ENCODE measurements at places on chromosomes 4 and X.

GRCh38 chrX:40877887-40878286 is 142.5 kb upstream of the MED14 start:
- no peak for DNase-seq

GRCh38 chrX:132622130-132622529 is 133.3 kb upstream of the MBNL3 start:
- DNase-seq = peak; percentile 45

GRCh38 chr4:33831442-33832066 is 2412.8 kb downstream of the ARAP2 start:
- DNase-seq = no peak

- DNase-seq = no peak
Observed at GRCh38 chrX:12895866-12896265, 10.6 kb upstream of the TLR8 start.

DNA sequence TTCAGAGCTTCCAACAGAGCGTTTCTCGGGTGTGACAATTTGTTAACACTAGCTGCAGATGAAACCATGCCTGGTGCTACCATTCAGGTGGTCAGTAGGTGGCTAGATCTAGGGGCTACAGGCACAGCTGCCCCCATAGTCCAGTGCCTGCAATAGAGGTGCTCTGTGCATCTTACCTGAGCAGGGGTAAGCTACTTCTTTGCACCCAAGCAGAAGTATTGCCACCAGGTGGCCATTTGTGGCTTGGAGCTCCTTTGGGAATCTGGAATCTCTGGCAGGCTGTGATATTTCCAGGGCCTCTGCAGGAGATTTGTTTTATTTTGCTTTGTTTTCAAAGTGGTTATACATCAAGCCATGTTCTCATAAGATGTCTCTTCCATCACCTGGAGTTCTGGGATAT is 170.7 kb upstream of the PUDP start:
- DNase-seq = no peak

DNA sequence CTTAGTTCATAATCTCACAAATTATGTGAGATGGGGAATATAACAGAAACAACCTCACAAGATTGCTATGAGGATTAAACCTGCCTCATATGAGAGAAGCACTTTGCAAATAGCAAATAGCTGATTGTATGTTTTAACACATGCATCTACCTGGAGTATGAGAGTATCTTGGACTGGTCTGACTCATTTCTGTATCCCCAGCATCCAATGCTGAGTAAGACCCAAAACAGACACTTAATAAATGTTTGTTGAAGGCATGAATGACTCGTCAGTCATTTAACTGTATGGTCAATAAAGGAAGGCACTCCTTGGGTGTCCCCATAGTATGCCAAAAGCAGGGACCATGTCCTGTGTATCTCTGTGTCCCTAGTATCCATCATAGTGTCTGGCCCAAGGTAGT is 350.9 kb upstream of the F9 start:
- DNase-seq = no peak

DNA sequence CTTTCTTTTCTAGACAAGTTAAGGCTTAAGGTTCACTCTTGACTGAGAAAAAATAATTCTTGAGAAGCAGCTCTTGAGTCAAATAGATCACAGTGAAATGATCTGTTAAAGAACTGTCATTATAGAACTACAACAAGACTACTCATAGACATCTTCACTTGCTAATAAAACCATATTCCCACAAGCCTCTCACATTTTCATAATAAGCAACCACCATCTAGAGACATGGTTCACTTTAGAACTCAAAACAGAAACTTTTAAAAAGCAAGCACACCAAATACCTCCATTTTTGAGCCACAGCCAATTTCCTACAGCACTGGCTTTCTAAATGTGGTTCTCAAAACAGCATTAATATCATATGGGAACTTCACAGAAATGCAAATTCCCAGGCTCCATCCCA is 309.5 kb downstream of the TMA16 start:
- no peak for DNase-seq

DNA sequence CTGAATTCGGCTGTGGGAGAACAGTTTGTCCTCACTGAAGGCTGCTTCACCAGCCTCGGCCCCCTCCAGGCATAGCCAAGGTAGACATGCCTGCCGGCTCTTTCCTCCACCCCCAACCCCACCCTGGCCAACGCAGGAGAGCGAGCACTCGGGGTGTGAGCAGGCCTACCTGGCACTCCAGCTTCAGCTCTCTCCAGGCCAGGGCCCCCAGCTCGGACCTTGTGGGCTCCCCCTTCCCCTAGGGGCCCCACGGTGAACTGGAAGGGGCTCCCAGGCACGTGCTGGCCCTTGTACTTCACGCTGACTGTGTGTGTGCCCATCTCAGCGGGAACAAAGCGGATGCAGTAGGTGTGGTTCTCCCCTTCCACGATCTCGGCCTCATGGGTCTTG is 22.4 kb downstream of the FLNA start:
- no peak for DNase-seq

GRCh38 chr4:87805971-87806370 is 6.6 kb downstream of the IBSP start:
- DNase-seq = no peak

DNA sequence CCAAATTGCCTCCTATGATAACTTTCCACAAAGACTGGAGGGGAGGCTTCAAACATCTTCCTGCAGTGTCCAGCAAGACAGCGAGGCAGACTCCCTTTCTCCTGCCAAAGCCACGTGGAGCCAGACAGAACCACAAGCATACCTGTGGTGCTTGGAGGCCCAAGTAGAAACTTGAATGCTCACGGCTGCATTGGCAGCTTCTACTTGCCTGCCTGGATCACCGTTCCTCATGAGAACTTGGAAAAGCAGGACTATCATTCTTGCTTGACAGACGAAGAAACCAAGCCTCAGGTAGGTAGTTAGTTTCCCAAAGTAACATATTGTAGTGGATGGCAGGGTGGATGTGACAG is 216.3 kb upstream of the SFRP2 start:
- DNase-seq = no peak

- no peak for DNase-seq
Observed at GRCh38 chr4:2083826-2084160, 24.7 kb downstream of the NAT8L start.

- DNase-seq = no peak
Observed at GRCh38 chr4:112944006-112944405, 105.4 kb upstream of the ANK2 start.

- DNase-seq = no peak
Observed at GRCh38 chr4:151626751-151627150, 134.1 kb downstream of the GATB start.

GRCh38 chrX:134782796-134783195 is 124.5 kb upstream of the PLAC1 start:
- DNase-seq = no peak

DNA sequence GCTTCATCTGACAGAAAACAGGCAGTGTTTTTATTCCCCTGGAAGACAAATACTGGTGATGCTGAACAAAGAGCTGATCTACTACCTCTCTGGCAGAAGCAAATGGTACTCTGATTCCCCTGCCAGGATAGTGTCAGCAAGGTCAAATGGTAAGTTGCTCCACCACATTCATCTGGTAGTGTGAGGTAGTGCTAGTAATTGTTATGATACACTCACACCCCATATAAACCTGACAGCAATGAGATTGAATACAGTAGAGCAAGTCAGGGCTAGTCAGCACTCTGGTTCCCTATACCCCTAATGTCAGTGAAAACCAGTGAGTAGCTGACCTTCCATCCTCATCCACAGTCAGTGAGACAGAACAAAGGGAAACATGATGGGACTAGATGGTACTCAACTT is 3.4 kb upstream of the SPIN4 start:
- DNase-seq = no peak

DNA sequence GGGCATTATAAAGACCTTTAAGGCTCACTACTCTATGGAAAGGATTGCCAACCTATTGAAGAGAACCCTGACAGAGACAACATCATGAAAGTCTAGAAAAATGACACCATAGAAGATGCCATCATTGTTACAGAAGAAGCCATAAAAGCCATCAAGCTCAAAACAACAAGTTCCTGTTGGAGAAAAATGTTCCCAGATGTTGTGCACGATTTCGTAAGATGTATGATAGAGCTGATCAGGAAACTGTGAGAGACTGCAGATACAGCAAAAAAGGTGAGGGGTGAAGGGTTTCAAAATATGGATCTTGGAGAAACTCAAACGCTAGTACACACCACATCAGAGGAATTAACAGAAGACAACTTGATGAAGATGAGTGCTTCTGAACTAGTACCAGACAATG is 53.3 kb downstream of the WDFY3 start:
- DNase-seq = no peak

- DNase-seq = peak; percentile 73
Observed at GRCh38 chr4:53962516-53963225, 101.7 kb downstream of the CHIC2 start.

- no peak for DNase-seq
Observed at GRCh38 chr4:48681856-48682255, 98.2 kb downstream of the FRYL start.

DNA sequence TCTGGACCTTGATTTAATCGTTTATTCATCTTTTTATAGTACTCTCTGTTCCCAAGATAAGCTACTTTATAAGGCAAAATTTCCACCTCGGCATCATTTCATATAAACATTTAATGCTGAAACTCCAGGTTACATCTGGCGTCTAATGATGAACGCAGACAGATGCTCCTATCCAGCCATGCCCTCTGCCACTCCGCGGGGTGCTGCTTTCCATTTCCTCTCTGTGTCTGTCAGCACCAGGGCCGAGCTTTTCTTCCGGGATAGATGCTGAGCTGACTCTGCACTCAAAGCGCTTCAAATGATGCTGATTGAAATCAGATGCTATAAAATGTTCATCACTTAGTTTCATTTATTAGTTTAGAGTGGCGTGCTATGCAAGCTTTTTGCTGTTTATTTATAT is 80.5 kb upstream of the HELT start:
- peak; percentile 4 for DNase-seq

- DNase-seq = no peak
Observed at GRCh38 chr4:143598816-143599215, 85.3 kb downstream of the SMARCA5 start.

GRCh38 chr4:24705016-24705753 is 90.2 kb upstream of the SOD3 start:
- no peak for DNase-seq

DNA sequence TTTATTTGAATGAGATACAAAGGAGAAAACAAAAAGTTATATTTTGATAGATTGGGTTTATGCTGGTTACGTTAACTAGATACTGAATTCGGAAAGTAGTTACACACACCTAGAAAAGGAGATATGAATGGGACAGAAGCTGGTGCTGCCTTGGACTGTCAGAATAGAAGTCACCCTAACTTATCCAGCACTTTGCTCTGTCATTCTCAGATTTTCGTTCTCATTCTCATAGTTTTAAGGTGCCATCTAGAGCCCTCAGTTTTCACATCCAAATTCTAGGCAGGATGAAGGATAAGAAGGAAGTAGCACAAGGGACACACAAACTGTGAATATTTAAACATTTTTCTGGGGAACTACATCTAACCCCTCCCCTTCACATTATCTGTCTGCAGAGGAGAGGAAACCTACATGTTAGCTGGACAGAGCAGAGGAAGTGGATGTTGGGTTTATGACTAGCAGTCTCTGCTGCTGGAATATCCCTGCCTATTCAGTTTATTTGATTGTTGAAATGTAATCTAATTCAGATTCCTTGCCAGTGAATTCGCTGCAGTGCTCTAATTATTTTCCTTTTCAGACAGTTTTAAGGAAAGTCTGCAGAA is 521.9 kb downstream of the FAT4 start:
- no peak for DNase-seq

- DNase-seq = no peak
Observed at GRCh38 chr4:22097596-22097995, 149.0 kb upstream of the KCNIP4 start.

GRCh38 chr4:126271292-126271691 is 956.5 kb downstream of the FAT4 start:
- no peak for DNase-seq

DNA sequence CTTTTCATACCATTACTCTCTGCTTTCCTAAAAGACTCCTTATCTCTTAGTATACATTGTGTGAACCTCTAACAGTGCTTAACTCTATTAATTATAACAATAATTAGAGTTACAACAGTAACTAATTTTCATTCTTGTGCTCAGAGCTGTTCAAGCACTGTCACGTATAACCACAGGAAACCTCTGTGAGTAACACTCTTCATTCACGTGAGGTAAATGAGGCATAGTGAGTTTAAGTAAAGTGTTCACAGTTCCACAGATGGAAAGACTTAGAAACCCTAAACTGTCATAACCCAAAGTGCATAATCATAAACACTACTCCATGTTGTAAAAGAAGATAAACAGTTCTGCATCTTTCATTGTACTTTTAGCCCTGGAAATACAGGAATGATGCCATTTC is 222.4 kb downstream of the CCSER1 start:
- no peak for DNase-seq

- DNase-seq = no peak
Observed at GRCh38 chr4:21827575-21827974, 121.0 kb downstream of the KCNIP4 start.

GRCh38 chrX:85977218-85977617 is 70.1 kb downstream of the CHM start:
- no peak for DNase-seq

- no peak for DNase-seq
Observed at GRCh38 chr4:151022586-151022985, 7.5 kb upstream of the LRBA start.

DNA sequence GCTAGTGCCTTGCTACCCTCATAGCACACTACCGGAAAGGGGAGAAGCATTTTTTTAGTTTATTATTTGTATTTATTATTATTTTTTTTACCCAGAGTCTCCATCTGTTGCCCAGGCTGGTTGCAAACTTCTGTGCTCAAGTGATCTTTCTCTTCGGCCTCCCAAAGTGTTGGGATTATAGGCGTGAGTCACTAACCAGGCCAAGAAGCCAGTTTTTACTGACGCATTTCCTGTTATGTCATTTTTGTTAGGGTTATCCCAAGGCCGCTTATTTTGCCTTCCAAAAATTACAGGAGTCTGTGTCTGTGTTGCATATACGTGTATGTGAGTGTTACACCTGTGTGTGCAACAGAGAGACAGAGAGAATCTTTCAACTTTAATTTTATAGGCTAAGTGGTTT is 404.5 kb downstream of the GBA3 start:
- DNase-seq = peak; percentile 43

- no peak for DNase-seq
Observed at GRCh38 chrX:123878252-123878721, 18.4 kb downstream of the XIAP start.

- no peak for DNase-seq
Observed at GRCh38 chr4:55297346-55297745, 48.7 kb upstream of the SRD5A3 start.

DNA sequence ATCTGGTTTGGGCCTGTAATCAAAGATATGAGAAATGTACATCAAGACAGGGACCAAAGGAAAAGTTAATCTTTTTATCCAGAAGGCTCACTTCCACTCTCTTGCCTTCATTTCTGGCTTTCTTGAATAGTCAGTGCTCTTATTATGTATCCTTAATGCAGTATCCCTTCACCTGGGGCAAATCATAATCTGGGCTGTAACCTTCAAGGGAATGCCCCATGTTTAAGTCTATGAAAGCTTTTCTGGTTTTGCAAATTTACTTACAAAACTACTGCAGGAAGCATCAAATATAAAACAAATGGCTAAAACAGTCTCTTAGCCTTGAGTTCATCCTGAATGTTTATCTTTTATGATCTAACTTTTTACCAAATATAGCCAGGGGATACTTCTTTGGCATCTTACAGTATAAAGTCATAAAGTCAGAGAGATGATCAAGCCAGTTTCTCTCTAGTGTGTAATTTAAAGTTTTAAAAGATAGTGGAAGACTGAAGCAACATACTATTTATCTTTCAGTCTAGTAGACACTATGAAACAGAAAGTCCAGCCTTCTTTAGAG is 1214.8 kb downstream of the STIM2 start:
- DNase-seq = no peak

- DNase-seq = no peak
Observed at GRCh38 chr4:183242291-183242690, 77.8 kb downstream of the CLDN22 start.

- no peak for DNase-seq
Observed at GRCh38 chr4:34046580-34046979, 2197.7 kb downstream of the ARAP2 start.
